ENCODE measurements at places on chromosomes 11 and 22.

- no peak for DNase-seq
Observed at GRCh38 chr11:31800398-31801265, 10.5 kb downstream of the PAX6 start.

DNA sequence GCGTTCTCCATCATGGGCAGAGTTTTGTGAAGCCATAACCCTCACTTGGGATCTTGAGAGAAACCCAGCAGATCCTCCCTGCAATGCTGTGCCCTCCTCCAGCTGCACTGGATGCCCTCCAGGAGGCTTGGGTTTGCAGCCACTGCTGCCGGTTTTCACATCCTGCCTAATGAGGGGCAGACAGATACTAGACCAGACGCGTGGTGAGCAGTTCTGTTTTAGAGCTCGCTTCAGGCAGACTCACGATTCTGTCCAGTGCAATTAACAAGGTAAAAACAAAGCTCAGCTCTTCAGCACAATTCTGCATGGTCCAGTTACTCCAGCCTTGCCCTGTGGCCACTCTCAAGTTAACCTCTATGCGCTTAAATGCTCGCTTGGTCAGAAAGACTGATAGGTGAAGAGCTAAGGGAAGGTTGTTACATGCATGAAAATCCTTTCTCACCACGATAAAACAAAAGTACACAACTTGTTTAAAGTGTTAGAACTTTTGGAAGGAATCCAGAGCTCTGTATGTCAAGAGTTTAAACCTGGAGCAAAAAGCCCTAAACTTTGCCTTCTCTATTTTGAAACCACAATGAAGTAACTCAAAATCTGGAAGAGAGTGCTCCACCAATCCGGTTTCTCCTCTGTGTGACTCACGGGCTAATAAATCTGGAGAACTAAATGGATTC is 292.3 kb upstream of the FAT3 start:
- DNase-seq, result no peak

DNA sequence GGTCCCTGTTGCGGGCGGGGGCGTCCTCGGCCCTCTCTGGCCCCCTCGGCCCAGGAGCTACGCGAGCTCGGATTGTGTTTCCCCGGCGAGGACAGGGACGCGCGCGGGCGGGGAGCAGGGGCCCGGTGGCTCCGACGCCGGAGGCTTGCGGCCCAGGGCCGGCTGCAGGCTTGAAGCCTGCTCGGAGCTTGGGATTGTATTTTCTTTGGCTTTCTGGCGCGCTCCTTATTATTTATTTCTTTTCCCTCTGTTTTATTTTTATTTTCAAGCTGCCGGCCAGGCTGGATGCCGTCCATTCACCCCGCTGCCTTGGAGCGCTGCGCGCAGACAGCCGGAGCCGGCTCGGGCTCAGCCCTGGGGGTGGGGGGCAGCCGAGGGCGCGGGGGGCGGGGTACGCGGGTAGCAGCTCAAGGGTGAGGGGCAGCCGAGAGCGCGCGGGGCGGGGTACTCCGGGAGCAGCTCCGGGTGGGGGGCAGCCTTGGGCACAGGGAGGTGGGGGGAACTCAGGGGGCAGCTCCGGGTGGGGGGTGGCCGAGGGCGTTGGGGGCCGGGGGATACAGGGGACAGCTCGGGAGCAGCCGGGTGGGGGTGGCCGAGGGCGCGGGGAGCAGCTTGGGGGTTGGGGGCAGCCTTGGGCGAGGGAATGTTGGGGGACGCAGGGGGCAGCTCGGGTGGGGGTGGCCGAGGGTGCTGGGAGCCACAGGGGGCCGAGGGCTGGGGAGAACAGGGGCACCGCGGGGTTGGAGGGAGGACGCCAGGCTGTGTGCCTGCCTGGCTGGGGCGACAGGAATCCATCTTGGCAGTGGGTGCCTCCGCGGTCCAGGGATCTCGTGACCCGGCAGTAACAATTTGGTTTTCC is 42.7 kb downstream of the KCNJ1 start:
- DNase-seq, result no peak

DNA sequence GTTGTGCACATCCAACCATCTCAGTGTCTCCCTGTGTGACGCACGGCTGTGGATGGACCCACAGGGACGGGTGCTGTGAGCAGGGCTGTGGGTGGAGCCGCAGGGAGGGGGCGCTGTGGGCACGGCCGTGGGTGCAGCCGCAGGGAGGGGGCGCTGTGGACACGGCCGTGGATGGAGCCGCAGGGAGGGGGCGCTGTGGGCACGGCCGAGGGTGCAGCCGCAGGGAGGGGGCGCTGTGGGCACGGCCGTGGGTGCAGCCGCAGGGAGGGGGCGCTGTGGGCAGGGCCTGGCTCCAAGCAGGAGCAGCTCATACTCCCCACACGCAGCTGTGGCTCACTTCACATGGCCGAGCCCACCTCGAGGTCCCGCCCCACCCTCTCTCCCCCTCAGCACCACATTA is 6.0 kb upstream of the MAPK11 start:
- DNase-seq, result no peak

GRCh38 chr22:37843741-37844089 is 419 bp downstream of the ANKRD54 start:
- DNase-seq, result peak; percentile 14
